ENCODE measurements at places on chromosomes 5 and 9.

DNA sequence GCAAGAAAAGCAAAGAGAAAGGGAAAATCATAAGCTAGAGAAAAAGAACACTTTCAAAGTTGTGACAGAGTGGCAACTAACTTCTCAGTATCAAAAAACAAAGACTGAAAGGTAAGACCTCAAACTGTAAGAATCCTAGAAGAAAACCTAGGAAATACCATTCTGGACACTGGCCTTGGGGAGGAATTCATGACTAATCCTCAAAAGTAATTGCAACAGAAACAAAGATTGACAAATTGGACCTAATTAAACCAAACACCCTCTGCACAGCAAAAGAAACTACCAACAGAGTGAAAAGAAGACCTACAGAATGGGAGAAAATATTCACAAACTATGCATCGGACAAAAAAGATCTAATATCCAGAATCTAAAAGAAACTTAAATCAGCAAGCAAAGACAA lies 79.1 kb downstream of the FEM1C start:
- DNase-seq = no peak

DNA sequence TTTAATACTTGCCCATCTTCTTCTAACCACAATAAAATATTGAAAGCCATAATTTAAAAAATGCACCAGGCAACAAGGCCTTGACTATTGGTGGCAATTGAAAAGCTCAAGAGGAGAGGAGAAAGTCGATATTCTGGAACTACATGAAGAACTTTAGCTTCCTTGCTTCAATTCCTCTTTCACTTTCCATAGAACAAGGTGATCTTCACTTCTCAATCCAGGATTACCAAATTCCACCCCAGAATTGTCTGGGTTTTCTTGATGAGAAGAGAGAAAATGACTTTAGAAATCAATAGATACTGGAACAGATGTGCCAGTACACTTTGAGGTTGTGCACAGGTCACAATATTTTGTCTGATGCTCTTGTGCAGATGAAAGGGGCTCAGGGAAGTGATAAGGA lies 52.2 kb downstream of the PTCD2 start:
- DNase-seq = no peak

DNA sequence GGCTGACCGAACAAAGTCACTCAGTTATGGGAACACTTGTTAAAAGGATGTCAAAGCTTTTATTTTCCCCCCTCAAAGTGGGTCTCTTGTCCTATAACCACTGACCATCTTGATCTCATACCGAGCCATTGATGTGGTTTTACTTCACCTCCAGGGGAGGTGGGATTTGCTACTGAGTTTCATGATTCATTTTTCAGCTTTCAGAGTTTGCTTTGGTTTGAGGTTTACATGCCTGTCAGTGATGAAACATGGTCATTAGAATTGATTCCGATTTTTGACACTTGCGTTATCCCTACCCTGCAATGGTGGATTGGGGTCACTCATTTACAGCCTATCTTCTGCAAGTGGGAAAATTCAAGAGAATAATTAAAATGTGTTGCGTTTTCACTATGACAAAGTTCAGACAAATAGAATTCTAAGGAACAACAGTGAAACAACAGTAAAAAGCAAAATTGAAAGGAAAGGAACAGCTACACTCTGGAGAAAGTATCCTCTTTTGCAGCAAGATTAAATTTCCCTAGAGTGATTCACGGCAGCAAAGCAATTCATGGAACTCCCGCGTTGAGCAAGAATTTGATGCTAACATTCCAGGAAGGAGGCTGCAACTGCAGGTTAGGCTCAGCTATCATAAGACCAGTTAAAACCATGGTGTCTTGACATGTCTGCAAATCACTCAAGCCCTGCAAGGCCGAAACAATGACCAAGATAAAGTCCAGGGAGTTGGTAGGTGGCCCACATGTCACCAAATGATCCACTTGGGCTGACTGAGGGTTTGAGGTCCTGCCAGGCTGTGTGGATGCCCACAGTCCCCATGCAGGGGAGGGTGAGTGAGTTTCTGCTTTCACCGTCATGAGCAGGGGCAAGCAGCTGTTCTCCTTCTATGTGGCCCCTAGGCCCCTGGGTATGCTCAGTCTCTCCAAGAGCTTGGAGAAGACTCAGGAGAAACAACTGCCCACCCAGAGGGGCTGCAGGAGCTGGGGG lies 9.4 kb downstream of the GADD45G start:
- no peak for DNase-seq

GRCh38 chr9:134191455-134192209 lies 27.3 kb upstream of the RNU6ATAC start:
- DNase-seq = no peak

DNA sequence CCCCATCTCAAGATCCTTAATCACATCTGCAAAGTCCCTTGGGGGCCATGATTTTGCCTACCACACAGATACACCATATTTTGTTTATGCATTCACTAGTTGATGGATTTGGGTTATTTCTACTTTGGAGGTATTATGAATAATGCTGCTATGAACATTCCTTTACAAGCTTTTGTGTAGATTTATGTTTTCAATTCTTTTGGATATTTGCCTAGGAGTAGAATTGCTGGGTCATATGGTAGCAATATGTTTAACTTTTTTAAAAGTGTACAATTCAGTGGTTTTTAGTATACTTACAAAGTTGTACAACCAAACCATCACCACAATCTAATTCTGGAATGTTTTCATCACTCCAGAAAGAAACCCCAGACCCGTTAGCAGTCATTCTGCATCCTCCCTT lies 7.8 kb upstream of the ANP32B start:
- DNase-seq = no peak

- no peak for DNase-seq
Measured at GRCh38 chr5:153784277-153784676, 254.4 kb downstream of the FAM114A2 start.

DNA sequence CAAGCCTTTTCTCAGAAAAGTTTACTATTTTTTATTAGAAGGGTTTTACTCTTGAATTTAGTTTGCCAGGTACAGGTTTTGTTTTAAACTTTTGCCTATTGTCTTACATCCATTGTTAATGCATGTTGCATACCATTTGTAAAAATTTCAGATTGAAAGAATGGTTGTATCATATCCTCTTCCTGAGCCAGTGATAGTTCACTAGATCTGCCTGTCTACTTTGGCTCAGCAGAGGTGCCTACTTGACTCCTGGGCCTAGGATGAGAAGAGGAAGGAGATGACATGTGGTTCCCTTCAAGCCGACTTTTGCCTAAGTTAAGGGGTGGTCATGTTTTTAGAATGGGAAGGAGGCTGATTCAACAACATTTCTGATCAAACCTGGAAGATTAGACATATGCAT lies 232.9 kb downstream of the TRPM3 start:
- no peak for DNase-seq

GRCh38 chr5:98492258-98492657 lies 281.2 kb upstream of the RGMB start:
- DNase-seq = no peak

DNA sequence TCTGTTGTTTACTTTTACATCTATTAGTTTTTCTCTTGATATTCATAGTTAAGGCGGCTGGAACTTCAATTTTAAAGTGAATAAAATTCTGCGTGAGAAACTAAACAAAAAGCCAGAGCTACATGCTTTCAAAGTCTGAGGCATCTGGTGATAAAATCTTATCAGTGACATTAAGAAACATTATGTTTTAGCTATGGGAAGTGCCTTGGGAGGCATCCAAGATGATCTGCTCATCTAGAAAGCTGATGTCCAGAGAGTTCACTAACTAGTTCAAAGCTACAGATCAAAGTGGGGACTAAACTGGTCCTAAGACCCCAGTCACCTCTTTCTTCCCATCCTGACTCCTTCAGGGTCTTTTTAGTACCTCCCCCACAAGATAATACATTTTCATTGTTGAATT lies 37.2 kb downstream of the MRPS27 start:
- no peak for DNase-seq

- no peak for DNase-seq
Measured at GRCh38 chr5:173451651-173452050, 123.4 kb upstream of the STC2 start.

GRCh38 chr9:97919217-97919813 lies 3.0 kb downstream of the TRMO start:
- no peak for DNase-seq

GRCh38 chr9:128098297-128099230 lies 29.0 kb downstream of the PTGES2 start:
- no peak for DNase-seq

- DNase-seq = no peak
Measured at GRCh38 chr5:11126844-11127243, 365.8 kb upstream of the DAP start.

GRCh38 chr9:36187414-36187813 lies 3.3 kb upstream of the CLTA start:
- DNase-seq = no peak

- DNase-seq = no peak
Measured at GRCh38 chr5:75072061-75072460, 19.7 kb upstream of the GCNT4 start.

GRCh38 chr9:214648-215493 lies at the start of gene DOCK8:
Gene DOCK8, plus strand, starts transcription at chr9:214865. Its CDS starts 112 bp downstream, at chr9:214977.
- DNase-seq = peak; percentile 29

DNA sequence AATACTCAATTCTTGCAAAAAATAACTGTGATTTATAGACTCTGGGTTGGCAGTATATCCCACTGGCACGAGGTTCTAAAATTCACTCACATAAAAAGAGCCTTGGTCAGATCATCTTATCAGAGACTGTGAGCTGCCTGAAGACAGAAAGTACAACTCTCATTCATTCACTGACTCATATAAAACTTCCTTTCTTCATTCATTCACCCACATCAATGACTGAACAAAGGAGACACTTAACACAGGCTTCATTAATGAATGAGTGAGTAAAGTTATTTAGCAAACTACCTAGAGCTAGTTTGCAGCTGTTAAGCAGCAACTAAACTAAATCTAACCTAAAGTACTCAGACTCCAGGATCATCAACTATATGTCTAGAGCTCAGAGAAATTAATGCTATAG lies 214.7 kb downstream of the DENND1A start:
- no peak for DNase-seq

DNA sequence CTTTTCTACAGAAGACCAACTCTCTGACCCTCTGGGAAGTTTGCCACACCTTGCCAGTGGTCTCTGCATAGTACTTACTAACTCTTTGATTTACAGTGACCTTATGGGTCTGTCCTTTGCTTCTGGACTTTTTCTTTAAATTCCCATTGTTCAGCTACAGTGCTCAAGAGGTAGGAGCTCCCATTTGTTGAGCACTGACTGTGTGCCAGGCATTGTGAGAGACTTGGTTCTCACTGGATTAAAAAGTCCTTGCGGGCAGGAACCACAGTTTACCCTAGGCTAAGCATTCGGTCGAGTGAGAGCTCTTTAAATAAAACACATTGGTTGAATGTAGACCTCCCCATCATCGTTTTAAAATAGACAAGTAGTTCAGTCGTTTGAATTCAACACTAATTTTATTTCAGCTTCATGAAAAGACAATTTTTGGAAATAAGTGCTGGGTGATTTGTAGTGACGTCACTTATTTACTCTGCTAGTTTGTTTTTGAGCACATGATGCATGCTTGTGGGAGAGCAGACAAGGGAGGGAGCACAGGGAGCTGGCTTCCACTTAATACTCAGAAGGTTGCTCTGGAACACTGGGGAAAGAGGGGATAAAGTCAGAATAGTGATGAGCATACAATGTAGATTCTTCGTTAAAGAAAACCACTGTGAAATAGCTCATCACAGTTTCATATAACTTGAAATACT lies 27.1 kb downstream of the RASGRF2 start:
- DNase-seq = no peak
